ENCODE measurements at places on chromosomes 2 and 18.

- no peak for DNase-seq
Measured at GRCh38 chr18:67268530-67268929, 248.0 kb downstream of the DSEL start.

GRCh38 chr2:128420776-128421175 lies 102.1 kb upstream of the HS6ST1 start:
- no peak for DNase-seq

DNA sequence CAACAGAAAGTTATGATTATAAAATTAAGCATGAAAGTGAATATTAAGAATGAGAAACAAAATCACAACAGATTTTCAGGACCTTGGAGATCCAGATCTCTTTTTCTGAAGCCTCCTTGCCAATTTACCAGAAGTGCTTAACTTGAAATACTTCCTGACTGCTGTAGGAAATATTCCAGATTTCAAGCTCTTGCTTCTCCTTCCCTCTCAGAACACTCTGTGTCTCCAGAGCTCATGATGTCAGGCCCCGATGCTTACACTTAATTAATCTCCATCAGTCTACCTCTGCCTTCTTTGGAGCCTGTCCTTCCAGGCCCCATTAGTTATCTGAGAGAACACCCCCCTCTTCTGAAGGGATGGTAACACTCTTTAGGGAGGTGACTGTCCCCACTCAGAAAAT lies 20.7 kb upstream of the NT5C1B start:
- no peak for DNase-seq

- DNase-seq: no peak
Measured at GRCh38 chr2:17327649-17328048, 190.6 kb downstream of the RAD51AP2 start.

- DNase-seq: no peak
Measured at GRCh38 chr2:151878655-151879563, 50.7 kb upstream of the ARL5A start.

GRCh38 chr2:176558574-176559140 lies 289.4 kb downstream of the MTX2 start:
- DNase-seq: no peak

DNA sequence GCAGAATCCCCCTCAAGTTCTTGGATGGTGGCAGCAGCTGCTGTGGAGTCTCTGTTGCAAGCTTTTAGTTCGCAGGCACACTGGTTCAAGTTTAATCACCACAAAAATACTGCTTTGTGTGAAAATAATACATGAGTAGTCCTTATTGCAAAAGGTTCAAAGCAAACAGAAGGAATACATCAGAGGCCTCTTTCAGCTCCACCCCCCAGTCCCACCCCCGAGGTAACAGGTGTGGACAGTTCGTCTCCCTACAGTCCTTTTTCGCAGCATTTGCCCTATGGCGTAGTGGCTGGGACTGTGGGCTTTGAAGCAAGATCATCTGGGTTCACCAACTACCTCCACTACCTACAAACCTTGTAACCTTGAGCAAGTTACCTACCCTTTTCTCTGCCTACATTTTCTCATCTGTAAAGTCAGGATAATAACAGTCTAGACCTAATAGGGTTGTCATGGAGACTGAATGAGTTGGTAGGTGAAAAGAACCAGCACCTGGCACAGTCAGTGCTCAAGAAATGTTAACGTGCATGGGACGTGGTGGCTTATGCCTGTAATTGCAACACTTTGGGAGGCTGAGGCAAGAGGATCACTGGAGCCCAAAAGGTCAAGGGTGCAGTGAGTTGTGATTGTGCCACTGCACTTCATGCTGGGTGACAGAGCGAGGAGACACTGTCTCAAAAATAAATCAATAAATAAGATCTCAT lies 61.7 kb downstream of the TCF7L1 start:
- DNase-seq: no peak

GRCh38 chr2:29295845-29296244 lies 180.6 kb downstream of the CLIP4 start:
- no peak for DNase-seq

DNA sequence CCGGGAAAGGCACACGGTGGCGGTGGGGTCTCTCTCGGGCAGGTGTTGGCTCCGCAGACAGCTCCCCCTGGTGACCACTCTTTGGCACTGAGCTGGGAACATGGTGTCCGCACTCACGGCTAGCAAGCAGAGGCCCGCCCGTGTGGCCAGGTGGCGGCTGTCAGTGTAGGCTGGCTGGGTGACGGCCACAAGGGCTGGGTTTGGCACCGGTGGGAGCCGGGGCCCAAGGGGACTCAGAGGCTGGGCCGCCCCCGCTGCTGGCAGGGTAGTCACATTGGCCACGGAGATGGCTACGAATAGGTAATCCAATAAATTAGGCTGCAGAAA lies 1071.7 kb downstream of the RPIA start:
- DNase-seq: no peak

DNA sequence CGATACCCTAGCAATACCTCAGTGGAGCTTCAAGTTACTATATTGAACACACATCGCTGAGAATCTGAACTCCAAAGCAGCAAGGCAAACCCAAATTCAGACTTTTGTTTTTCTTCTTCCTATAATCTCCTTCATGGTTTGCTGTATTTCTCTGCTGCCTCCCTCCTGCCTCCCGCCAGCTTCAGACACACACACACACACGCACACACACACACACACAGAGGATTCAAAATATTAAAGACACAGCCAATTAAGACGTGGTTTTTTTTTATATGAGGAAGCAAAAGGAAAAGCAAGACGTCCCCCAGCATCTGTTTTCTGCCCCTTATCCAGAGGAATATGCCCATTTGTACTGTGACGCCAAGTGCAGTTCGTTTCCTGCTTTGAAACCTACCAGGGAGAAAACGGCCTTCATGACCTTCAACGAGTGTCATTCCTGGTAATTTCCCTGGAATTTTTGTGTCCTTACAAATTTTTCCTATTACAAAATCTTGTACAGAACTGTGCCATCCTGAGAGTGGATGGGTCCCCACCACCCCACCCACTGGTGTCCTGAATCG lies 547.9 kb upstream of the ID2 start:
- DNase-seq: no peak

DNA sequence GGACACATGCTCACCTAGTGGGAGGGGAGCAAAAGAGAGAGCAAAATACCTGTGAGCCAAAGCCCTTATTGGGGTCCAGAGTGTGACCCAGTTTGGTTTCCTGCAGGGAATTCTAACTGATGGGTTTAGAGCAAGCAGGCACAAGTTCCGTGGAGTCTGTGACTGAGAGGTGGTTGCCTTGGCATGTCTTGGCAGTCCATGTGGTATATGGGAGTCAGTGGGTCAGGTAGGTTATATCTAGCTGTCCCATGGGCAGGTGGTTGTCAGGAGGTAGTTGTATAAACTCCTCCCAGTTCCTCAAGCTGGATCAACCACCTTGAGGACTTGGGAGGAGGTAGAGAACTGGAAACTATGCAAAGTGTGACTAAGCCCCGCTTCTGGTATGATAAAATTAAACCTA lies 452.8 kb upstream of the VWC2L start:
- no peak for DNase-seq

GRCh38 chr2:156455361-156455975 lies 19.3 kb downstream of the GPD2 start:
- no peak for DNase-seq

- no peak for DNase-seq
Measured at GRCh38 chr2:48328942-48329723, 200.8 kb upstream of the STON1 start.

GRCh38 chr2:234835738-234836137 lies 116.1 kb upstream of the SH3BP4 start:
- no peak for DNase-seq

DNA sequence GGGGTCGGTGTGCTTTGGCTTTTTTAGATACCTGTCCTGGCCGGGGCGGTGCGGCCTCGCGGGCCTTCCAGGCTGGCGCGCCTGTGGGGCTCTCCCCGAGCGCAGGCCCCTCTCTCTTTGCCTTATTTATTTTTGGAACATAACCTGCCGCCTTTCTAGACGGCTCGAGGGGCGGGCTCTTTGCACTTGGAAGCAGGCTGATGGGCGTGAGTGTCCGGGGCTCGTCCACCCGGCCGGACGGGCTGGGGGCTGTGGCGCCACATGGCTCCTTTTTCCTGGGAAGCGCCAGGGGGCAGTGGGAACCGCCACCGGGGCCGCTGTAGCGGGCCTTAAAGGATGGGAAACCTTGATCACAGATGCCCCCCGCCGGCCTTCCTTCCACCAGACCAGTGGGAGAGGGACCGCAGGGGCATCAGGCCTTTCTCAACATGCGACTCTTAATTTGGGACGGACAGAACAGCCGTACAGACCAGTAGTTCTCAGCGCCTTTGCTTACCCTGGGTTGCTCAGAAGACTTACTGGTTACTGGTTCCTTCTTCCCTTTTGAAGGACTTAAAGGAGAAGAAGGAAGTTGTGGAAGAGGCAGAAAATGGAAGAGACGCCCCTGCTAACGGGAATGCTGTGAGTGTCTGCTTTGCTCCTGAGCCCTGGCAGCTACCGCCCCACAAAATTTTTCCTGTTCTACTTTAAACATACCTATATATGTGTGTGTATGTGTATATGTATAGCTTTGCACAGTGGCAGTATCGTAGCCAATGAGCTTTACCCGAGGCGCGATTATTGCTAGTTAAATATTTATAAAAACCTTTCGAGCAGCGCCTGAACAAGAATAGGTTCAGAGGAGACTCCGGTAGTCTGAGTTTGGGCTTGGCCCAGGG lies 2.7 kb downstream of the PTMA start:
- DNase-seq: no peak

DNA sequence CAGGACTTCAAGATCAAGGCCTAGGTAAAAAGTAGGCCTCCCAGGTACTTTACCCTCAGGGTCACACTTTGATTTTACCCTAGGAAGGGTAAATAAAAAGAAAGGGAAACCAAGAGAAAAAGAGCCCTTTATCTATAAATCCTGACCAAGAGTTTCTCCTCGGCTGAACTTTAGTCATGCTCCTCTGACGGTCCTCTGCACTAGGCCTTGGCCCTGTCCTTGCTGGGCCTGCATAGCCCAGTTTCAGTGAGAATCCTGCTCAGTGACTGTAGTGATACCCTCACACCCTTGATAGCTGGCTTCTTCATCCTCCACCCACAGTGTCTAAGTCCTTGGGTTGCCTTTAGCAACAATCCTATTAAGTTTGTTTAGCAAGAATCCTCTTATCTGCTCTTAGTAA lies 20.5 kb upstream of the ITSN2 start:
- DNase-seq: no peak

DNA sequence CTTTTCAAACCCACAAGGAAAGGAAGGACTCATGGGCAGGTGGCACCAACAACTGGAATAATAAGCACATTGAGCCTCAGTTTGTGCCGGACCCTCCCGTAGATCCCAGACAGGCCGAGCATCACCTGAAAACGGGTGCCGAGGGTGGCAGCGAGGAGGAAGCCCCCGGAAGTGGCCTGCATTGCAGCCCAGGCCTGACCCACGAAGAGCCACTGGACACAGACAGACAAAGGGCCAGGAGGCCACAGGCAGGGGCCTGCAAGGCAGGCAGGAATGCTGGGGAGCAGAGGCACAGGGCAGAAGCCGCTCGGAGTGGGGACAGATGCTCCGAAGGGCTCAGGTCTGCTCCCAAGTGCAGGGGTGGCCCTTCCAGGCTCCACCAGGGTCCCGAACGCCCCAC lies 31.7 kb downstream of the MTERF4 start:
- DNase-seq: no peak

GRCh38 chr2:138059487-138060300 lies 95.4 kb downstream of the HNMT start:
- no peak for DNase-seq

DNA sequence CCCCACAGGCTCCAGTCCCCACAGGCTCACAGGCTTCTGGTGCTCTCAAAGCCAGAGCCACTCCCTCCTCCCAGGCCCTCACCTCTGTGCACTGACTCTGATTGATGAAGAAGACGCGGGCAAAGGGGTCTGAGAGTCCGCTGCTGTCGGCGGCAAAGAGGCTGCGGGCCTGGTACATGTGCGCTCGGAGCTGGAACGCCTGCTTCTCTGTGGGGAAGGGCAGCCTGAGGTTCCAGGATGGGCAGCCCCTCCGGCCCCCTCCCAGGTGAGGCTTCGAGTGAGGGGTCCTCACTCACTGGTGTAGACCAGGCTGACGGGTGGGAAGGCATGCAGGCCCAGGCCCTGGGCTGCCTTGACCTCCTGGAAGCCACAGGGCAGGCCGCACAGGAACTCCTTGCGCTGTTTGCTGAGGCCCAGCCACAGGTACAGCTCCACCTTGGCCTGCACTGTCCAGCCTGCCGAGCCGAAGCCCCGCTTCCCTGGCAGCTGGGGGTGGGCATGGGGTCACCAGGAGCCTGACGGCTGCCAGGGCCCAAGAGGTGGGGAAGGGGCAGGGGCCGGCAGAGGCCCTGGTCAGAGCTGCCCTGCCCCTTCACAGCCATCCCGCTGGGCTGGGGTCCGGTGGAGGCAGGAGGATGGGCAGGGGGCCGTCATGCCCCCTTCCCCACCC lies 2.0 kb downstream of the OTOF start:
- DNase-seq: no peak

DNA sequence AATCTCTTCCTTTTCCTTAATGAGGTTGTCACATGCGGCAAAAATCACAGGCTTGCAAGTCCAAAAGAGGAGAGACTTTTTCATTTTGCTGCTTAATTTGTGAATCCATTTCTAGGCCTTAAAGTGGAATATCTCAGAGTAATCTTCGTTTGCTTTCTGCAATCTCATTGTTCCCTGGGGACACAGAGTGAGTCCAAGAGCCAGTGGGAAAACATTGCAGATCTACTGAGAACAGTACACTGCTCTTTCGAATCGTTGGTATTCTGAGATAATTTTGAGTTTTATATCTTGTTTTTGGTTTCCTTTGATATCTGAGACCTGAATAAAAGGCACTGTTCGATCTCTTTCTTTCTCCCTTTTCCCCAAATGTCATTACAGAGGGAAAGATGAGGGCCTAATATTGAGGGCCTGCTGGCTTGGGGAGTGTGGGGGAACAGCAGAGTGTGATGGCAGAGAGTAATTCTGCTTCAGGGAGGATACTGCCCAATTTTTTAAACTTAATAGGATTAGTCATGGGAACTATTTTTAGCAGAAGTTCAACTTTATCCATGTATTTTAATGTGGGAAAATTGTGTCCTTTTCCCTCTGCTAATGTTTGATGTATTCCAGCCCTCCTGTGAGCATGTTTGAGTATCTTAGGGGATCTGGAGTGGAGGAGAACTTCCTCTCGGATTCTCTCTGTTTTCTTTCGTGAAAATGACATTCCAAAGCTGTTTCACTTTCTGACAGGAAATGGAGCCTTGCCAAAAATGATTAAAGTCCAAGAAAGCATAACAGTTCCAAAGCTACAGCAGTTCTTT lies 418.2 kb upstream of the ZEB2 start:
- DNase-seq: no peak

DNA sequence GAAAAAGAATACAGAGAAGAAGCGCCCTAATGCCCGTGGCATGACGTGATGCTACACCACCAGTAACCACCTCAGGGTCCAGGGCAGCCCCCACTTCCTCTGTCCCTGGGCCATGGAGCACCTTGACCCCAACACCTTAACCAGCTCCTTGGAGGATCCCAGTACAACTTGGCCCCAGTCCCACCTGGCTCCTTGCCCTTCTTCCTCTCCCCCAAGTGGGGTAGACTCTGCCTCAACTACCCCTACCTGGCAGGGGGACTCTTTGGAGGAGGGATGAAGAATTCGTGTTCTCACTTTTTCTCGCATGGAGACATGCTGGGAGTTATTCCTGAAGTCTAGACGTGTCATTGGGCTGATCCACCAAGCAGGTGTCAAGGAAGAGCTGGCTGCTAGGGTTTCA lies 18.9 kb downstream of the TRABD2A start:
- no peak for DNase-seq
